Glomerular endothelial cell (primary cell): ENCODE measurements at places on chromosomes 2 and 18. TPM values are rescaled to one million over a fixed set of nuclear protein-coding genes. Genes with fewer than 3 reads are reported as not detected.

Gene SUPT7L
- 13.9 and 20.7 TPM in 2 replicates for total RNA-seq

Gene MEIS1
- 11.8 and 23.5 TPM in 2 replicates for total RNA-seq

Gene DSEL
- total RNA-seq, result 7.6 and 9.3 TPM in 2 replicates

Gene RTKN
- 11.2 and 14.5 TPM in 2 replicates for total RNA-seq

- DNase-seq, result no peak
Observed at GRCh38 chr2:20543469-20544152, 96.7 kb downstream of the RHOB start.

DNA sequence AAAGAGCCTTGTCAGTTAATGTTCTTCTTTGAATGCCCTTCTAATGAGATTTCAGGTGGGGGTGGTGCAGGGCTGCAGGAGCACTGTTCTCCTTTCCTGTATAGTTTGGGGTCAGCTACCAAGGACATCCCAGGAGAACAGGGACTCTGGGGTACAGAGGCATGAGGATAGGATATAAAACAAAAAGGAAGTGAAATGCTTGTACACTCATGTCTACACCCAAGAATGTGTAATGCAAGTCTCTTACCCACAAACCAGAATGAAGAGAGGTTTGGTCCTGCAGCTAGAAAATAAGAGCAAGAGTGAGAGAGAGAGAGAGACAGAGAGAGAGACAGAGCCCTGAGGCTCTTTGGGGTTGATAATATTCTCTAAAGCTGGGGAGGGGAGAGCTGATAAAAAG is 151.8 kb upstream of the KCTD1 start:
- no peak for DNase-seq

DNA sequence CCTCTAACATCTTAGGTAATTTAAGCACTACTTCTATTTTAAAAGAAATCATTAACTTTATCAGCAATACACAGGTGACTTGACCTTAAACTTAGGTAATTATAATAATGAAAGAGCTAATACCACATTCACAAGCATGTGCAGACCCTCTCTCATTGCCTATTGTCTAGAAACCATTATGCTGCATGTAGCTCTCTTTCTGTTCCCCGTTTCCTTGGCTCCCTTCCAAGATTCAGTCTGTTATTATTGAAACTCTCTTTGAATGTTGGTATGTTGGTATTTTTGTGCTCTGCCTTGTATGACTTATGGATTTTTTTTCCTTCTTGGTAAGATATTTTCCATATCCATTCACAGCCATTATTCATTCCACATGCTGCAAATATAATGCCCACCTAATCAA is 201.2 kb downstream of the CDCA7 start:
- no peak for DNase-seq

DNA sequence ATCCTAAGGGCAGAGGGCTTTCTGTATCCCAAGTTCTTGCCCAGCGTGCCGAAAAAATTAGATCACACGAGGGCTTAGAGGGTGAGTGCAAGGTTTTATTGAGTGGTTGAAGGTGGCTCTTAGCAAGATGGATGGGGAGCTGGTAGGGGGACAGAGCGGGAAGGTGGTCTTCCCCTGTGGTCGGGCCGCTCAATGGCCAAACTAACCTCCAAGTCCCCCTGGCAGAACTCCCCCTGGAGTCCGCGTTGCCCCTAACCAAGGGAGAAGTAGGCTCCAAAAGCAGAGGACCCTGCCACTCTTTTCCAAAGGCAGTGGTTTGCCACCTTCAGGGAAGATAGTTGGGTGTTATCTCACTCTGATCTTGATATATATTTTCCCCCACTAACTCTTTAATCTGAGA is 63.4 kb downstream of the LYPD1 start:
- no peak for DNase-seq

GRCh38 chr2:96954011-96954846 is 32.2 kb downstream of the FAM178B start:
- DNase-seq, result peak; percentile 27

DNA sequence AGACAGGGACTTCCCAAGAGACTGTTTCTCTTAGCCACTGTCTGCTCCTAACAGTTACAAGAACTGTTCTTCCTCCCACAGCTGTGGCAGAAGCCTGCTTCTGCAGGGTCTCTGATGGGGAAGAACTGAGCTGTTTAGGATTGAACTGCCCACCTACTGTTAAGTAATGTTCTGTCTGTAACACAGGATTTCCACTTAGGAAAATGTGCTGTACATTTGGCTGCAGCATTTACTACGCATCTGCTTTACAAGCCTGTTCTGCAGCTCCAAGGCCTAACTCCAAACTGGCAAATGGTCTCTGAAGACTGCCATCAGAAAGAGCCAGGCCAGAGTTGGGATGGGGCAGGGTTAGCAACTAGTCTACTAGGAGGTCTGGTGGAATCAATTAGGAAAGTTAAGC is 87.8 kb upstream of the UPP2 start:
- no peak for DNase-seq

DNA sequence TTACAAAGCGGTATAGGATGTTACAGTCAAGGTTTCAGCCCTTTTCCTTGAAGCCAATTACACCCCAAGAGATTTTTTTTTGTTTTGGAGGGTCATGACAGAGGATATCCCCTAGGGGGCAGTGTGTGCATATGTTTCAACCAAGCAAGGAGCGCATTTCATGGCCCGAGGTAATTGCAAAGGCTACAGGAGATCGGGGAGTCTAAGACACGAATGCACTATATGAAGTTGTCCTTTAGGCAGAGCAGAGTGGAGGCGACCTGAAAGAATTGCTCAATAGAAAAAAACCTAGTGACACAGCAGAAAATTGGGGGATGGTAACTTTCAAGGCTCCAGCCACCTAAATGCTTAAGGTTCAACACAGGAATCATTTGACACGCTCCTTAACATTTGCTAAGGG is 219.8 kb upstream of the PARD3B start:
- DNase-seq, result peak; percentile 90

DNA sequence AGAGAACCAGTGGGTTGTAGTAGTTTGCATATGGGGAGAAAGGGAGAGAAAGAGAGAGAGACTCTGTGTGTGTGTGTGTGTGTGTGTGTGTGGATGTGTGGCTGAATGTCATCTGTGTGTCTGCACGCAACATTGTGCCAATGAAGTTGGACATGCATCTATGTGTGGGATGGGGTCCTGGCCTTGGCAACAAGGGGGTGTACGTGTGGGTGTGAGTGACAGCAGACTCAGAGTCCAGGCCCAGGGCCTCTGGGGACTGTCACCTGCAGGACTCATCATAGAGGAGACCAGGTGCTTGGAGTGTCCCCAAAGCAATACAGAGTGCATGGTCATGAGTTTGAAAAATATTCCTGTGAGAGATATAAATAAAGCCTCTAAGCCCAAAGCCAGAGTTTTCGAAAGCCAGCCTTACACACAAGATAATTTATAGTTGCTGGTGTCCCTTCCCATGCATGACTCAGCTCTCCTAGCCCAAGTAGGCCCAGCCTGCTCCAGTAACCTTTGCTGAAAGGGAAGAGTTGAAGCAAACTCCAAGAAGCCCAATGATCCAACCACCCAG is 59.9 kb downstream of the TNP1 start:
- DNase-seq, result no peak

DNA sequence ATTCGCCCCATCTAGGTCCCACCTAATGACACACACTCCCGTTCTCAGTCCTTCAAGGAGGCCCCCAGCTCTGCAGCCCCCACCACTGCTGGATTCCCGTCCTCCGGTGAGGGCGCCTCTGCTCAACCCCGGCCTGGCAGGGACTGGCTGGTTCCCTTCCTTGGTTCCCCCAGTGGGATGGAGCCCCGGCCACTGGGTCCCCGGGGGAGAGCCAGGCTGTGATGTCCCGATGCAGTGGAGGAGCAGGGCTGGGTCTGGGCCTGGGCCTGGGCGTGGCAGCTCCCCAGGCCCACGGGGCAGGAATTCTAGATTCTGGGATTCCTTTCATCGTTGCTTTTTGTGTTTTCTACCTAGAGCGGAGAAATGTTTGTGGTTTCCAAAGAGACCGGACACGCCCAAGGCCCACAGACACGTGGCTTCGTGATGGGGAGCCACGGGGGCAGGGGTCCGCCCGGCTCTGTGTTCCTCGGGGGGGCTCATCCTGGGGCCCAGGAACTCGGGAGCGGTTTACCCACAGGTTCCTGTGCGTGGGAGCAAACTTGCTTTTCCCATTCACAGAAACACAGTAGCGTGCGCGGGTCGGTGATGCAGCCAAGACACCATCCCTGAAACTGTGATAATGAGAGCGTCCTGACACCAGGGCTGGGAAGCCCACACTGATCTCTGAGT is 67.0 kb downstream of the SLC66A2 start:
- no peak for DNase-seq

- no peak for DNase-seq
Observed at GRCh38 chr2:217231212-217231611, 371.3 kb upstream of the TNP1 start.

DNA sequence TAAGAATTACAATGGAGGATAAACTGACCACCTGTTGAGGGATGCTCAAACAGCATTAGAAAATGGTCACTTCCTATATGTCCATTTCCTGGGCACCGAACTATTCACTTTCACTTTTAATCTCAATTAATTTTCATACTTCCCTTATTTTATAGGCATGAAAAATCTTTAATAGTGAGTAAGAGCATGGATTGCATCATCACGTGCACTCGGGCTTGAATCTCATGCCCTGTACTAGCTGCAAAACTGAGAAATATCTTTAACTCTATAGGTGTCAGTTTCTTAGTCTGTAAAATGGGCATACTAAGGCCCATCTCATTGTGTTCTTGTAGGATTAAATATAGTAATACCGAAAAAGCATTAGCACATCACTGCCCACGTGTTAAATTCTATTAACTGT is 183.9 kb upstream of the FIGN start:
- no peak for DNase-seq

GRCh38 chr2:1636791-1637415 is 107.4 kb downstream of the PXDN start:
- DNase-seq, result no peak

DNA sequence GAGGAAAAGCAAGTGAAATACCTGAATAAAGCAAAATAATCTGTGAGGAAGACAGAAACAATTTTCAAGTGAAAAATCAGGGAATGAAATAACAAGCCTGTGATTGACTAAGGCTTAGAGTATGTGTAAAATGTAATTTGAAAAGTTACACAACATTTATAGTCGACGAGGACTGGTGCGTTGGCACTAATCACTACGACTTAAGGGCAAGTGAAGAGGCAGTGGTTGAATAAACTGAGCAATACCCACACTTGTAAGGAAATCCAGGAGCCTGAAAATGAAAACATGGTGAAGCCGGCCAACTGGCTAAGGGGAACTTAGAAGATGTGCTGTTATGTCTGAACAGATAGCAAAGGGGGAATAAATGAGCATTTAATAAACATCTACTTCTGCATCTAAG is 13.4 kb downstream of the DOK1 start:
- DNase-seq, result no peak

DNA sequence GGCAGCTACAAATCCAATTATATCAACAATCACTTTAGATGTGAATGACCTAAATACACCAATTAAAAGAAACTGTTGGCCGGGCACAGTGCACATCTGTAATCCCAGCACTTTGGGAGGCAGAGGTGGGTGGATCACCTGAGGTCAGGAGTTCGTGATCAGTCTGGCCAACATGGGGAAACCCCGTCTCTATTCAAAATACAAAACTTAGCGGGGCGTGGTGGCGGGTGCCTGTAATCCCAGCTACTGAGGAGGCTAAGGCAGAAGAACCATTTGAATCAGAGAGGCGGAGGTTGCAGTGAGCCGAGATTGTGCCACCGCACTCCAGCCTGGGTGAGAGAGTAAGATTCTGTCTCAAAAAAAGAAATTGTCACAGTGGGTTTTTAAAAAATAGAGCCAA is 49.5 kb downstream of the ATL2 start:
- no peak for DNase-seq

DNA sequence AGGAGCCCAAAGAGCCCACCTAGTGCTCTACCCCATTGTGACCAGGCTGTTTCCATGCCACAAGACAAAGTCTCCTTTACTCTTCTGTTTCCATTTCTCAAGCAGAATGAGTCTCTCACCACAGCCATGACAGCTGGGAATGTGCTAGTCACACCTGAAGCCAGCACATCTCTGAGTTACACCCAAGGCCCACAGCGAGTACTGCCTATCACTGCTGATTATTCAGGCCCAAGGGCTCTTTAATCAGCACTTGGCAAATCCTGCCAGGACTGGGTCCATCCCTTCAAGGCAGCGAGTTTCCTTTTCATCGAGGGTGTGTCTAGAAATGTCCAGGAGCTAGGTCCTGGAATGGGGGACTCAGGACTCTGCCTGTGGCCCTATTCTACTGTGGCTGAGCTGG is 14.6 kb upstream of the PPP1R1C start:
- DNase-seq, result no peak

DNA sequence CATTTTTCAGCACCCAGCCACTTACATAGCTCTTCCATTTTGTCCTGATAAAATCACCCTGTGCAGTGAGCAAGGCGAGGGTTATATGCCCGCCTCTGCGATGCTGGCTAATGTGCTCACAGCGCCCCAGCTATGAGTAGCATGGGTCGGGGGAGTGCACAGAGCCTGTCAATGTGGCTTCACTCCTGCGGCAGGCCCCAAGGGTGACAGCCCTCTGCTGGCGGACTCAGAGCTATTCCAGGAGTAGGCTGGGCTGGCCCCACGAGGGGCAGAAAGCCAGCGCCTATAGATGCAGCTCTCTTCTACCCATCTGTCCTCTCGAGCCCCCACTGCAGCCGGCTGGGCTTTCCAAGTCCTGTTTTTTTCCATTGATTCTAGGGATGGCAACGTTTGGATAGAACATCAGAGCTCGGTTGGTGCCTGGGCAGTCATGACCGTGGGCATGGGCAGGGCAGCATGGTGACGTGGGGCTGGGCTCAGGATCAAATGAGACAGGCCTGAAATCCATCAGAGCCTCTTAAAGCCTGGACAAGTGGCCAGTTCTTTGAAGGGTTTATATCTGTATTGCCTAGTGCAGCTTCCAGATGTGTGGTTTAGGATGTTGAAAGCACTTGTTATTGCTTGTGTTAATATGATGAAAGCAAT is 134.7 kb downstream of the MCFD2 start:
- DNase-seq, result no peak

DNA sequence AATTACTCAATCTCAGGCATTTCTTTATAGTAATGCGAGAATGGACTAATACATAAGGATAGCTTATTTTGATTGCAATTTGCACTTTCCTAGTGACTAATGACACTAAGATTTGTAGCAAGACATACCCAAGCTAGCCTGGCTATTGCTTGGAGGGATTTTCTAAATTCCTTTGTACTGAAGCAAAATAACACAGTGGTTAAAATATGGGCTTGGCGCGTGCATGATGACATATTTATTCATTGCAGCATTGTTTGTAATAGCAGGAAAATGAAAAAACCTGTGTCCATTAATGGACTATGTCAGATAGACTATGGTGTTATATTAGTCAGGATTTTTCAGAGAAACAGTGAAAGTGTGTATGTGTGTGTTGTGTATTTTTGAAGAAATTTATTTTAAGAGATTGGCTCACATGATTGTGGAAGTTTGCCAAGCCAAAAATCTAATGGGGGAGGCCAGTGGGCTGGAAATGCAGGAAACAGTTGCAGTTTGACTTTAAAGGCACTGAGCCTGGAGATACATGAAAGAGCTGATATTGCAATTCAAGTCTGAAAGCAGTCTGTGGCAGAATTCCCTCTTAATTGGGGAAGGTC is 16.7 kb upstream of the LAPTM4A start:
- no peak for DNase-seq

DNA sequence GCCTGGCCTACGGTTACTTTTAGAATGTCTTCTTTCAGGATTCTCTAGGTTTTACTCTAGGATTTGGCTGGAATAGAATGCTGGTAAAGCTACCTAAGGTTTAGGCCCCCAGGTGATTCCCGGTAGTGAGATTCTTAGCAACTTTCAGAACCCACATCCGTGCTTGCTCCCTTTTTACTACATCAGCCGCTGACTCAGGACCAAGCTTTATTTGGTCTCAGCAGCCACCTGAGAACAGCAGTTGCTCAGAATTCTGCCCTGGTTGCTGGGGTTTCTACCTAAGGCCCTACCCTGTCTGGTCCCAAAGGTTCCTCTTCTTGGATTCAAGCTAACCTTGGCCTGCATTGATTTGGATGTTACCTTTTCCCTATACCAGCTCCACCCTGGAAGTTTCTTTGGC is 36.1 kb upstream of the NDUFV2 start:
- no peak for DNase-seq
